ENCODE measurements at places on chromosomes 16 and 17.

- DNase-seq = no peak
Measured at GRCh38 chr17:39687101-39687545, 734 bp downstream of the PGAP3 start.

- no peak for DNase-seq
Measured at GRCh38 chr17:7427549-7427948, 1.1 kb upstream of the SPEM3 start.

- DNase-seq = no peak
Measured at GRCh38 chr16:85079785-85080570, 32.3 kb downstream of the CIBAR2 start.

DNA sequence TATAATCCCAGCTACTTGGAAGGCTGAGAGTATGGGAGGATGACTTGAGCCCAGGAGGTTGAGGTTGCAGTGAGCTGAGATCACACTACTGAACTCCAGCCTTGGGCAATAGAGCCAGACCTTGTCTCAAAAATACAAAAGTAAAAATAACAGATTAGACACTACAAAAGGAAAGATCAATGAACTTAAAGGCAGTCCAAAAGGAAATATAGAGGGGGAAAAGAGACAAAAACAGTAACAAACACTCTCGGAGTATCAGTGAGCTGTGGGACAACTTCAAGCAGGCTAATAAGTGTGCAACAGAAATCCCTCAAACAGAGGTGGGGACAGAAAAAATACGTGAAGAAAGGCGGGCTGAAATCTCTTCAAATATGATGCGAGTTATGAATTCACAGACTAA lies 58.8 kb downstream of the CPPED1 start:
- DNase-seq = no peak

GRCh38 chr16:52781005-52781630 lies 234.2 kb upstream of the TOX3 start:
- no peak for DNase-seq

- no peak for DNase-seq
Measured at GRCh38 chr17:33175562-33175961, 117.5 kb downstream of the ASIC2 start.

GRCh38 chr17:59491353-59492090 lies 73.9 kb upstream of the DHX40 start:
- DNase-seq = no peak

DNA sequence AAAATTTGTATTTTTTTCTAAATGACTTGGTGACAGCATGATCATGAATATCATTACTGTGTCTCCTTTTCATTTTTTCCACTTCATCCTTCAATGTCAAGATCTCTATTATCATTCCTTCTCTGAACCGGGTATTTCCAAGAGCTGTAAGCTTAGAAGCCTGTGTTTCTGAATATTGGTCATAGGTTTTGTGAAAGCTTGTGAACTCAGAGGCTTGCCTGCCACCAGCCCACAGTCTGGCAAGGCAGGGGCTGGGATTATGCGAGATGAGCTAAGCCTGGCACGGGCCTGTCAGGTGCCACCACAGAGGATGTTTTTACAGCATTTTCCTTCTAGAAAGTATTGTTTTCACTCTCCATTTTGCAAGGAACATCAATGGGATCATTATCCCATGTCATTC lies 92.8 kb downstream of the MYH10 start:
- DNase-seq = no peak

DNA sequence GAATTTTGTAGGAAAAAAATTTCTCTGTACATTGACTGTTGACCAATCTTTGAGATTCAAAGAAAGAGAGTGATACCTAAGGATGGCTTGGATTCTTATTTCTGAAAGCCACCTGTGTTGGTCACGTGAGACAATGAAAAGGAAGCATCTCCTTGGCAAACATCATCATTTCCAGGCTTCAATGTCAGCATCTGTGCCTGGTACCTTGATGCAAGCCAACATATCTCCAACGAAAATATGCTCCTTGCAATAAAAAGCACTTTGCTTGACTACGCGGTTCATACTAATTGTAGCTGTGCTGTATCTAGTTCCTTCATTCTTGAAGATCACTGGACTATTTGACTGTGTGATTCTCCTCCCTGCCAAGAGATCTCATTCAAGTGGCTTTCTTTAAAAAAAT lies 503.4 kb upstream of the PSMD7 start:
- no peak for DNase-seq

DNA sequence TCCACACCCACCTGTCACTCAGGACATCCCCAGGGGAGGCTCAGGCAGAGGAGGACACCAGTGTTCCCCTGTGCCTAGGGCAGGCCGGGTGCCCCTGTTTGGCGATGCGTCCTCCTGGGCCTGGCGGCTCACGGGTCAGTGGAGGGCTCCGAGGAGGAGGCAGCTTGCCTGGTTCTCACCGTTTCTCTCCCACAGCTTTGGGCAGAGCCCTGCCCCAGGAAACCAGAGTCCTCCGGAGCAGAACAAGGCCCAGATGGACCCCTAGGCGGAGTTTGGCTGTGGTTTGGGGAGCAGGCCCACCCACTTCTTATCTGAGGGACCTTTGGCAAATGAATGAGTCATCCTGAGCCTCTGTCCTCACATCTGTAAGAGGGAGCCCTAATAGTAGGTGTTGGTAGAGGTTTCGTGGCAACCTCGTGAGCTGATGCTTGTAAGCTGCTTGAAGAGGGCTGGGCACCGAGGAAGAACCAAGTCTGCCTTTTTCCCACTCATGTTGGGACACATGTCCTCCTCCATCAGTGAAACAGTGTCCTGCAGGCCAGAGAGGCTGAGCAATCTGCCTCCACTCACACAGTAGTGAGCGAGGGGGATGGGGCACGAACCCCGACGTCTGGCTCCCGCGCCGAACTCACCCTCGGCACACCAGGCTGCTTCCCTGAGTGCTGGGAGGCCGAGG lies 247.0 kb upstream of the CIBAR2 start:
- DNase-seq = no peak

GRCh38 chr16:88282564-88283395 lies 100.0 kb upstream of the ZNF469 start:
- DNase-seq = no peak

GRCh38 chr17:428414-428813 lies 75.8 kb upstream of the RPH3AL start:
- DNase-seq = no peak

DNA sequence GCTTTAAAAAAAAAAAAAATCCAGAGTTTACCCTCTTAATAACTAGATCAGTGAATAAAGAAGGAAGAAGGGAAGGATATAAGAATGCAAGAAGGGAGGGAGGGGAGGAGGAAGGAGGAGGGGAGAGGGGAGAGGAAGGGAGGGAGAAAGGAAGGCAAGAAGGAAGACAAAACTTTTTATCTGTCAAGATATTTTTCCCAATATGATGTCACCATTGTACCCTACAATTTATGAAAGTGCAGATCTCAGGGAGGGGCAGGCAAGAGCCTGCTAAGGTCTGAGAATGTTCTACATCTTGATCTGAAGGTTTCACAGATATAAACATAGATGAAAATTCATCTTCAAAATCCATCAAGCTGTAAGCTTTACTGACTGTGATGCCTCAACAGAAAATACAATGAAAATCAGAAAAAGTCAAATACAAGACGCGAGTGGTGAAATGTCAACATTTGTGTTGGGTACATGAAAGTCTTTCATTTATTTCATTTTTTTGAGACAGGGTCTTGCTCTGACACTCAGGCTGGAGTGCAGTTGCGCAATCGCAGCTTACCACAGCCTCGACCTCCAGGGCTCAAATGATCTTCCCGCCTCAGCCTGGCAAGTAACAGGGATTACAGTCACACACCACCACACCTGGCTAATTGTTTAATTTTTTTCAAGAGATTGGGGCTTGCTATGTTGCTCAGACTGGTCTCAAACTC lies 57.1 kb upstream of the EMP2 start:
- DNase-seq = no peak

All from NCI-H2029 (cell line).